Activated T-cell treated with anti-CD3 and anti-CD28 coated beads, Interleukin-2, amount 50 U/mL, for 72 hours (primary cell): ENCODE measurements at places on chromosomes 12 and 14.

- no peak for DNase-seq
These were observed 41.0 kb downstream of the HSD17B6 start for GRCh38 chr12:56804169-56804568.

DNA sequence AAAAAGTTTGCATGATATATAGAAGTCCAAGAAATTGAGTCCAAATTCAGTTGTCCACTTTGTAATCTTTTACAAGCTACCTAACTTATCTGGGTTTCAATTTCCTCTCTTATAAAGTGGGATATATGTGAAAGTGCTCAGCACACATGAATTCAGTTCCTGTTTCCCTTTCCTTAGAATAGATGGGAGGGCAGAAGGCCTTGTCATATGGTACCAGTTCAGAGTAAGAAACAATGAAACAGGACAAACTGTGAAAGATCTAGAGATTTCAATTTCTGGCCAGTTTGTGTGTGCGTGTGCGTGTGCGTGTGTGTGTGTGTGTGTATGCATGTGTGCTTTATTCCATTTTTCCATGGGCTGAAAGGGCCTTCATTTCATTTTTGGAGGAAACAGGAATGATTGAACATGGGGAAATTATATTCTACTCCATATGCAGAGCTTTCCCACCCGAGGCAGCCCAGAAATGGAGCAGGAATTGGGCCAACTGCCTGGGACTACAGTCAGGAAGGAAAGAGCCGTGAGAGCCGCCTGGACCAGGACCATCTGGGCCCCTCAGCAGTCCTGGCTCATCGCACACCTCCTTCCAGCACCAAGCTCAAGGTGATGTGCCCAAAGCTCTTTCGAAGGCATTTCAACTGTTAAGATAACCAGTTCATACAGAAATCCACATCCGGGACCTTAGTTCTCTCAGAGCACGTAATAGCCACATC, 183.2 kb downstream of the EPS8 start:
- no peak for DNase-seq

DNA sequence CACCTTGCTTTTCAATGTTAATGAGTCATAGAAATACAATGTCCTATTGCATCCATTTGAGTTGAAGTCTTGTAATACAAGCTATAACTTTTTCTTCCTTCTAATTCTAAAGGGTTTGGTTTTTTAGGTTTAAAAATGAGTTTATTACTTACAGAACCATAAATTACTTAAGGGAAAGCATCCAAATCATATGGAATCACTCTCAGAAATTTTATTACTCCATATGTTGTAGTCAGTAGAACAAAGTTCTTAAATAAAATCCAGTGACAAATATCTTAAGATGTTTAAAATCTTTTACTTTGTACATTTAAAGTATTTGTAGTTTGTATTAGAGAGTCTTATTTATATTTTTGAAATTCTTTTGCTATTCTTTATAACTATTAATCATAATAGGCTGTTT, 253.2 kb downstream of the IPO8 start:
- no peak for DNase-seq

DNA sequence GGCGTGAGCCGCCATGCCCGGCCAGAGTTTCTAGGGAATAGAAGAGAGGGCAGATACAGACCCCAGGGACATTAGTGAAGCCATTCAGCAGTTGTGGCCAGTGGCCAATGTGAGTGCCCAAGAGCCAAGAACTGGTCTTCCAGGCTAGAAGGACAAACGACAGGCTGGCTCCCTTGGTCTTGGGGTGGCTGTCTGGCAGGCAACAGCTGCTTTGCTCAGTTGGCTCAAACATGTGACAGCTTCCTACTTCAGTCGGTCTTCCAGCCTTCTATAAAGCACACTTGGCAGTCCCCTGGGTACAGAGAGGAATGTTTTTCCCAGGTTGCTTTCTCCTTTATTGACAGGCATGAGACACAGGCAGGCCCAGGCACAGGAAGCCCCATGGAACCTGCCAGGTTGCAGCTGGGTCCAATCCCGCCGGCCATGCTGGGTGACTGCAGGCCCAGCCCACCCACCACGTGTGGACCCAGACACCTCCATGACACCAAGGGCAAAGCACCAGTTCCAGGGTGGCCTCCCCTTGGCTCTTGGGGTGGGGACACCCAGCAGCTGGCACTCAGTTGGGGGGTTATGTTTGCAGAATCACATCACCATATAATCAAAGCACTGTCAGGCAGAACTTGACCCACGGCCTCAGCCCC, 15.4 kb downstream of the CHGA start:
- DNase-seq: no peak

DNA sequence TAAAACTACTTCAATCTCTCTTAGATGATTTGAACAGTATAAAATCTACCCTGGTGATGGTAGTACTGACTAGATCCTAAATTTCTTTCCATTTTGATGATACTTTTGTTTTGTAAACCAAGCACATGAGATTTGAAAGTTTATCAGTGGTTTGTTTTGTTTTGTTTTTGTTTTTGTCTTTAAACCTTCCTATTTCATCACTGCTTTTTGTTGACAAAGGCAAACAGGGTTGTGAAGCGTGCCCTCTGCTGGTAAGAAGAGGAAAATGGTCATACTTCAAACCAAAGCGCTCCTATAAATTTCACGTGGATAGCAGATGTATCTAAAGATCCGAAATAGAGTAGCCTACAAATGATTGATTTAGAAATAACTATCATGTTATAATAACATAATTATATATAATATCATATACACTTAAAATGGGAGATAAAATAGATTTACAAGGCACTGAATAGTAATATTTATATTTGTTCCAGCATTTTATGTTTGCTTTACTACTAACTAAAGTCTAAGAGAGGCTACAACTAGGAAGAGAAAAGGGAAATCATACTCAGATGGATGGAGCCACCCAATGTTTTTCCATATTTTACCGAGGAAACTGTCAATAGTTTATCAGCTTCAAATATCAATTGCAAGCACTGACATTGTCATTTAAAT, 254.0 kb upstream of the USP15 start:
- peak; percentile 16 for DNase-seq

DNA sequence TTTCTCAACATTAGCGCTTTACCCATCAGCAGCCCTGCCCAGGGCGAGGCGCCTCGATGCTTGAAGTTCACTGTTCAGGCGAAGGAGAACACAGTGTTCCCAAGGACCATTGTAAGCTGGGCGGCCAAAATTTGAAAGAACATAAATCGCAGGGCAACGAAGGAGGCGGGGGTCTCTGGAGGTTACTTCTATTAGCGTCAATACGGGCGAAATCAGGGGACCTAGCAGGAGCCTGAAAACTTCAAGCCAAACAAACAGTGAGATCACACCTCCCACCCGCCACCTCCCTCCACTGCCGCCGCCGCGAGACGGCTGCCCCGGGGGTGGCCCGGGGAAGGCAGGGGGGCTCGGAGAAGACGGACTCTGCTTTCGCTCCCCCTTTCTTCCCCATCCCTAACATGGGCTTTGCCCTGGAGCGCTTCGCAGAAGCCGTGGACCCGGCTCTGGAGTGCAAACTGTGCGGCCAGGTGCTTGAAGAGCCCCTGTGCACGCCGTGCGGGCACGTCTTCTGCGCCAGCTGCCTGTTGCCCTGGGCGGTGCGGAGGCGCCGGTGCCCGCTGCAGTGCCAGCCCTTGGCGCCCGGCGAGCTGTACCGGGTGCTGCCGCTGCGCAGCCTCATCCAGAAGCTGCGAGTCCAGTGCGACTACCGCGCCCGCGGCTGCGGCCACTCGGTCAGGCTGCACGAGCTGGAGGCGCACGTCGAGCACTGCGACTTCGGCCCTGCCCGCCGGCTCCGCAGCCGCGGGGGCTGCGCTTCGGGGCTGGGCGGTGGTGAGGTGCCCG, at the start of gene PDZRN4:
PDZRN4 (plus strand) TSS at position 263 of the 783 bp plus-strand sequence.
- DNase-seq: no peak
